ENCODE measurements at places on chromosomes 16 and 17. TPM values are rescaled to one million over a fixed set of nuclear protein-coding genes. Genes with fewer than 3 reads are reported as not detected.

GNG13 gene
- not detected for total RNA-seq

CHST4 gene
- under 0.01 TPM for total RNA-seq

ANKRD40 gene
- total RNA-seq = 35.8 TPM

- peak; percentile 53 for DNase-seq
These were observed 76.4 kb downstream of the MRC2 start for GRCh38 chr17:62703776-62704380.

GRCh38 chr16:88074041-88074440 is 122.8 kb downstream of the BANP start:
- no peak for DNase-seq

GRCh38 chr16:81778231-81778630 is 860 bp upstream of the PLCG2 start:
- DNase-seq = no peak

DNA sequence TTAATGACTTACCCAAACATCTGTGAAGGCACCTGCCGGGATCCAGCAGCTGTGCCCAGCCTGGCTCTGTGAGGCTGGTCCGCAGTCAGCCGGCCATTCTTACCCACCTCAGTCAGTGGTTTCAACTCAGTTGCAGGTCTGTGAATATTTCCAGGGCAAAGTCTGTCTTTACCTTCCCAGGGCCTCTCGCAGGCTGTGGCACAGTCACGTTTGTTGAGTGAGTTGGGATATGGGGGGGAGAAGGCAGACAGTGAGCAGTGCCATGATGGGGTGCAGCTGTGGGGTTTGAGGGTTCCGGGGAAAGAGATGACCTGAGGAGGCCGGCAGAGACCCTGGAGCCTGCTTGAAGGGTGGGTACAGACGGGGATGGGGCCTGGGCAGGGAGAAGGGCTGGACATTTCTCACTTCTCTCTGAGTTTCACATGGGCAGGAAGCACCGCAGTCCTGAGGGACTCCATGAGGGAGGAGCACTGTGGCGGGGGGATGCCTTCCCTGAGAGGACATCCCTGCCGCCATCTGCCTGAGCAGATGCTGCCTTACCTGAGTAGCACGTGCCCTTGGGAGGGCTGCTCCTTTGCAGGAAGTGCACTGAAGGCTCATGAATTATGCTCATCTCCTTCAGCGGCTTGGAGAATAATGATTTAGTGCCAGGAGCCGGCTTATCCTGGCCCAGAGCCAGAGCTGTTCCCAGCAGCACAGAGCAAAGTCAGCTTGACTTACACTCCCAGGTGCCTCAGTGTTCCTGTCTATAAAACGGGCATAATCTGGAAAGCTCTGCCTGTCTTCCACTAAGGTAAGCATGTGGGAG is 48.1 kb downstream of the KSR1 start:
- no peak for DNase-seq
